ENCODE measurements at places on chromosomes 3 and 15.

- DNase-seq = no peak
These were observed 167.8 kb upstream of the TLE3 start for GRCh38 chr15:70265466-70265978.

DNA sequence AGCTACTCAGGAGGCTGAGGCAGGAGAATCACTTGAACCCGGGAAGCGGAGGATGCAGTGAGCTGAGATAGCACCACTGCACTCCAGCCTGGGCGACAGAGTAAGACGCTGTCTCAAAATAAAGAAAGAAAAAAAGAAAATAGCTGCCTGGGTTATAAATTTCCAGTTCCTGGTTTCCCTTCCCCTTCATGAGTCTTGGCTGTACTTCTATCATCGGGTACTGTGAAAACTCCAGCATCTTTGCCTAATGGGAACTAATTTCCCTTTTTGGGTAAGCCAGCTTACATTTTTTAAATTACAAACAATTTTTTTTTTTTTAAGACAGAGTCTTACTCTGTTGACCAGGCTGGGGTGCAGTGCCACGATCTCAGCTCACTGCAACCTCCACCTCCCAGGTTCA is 15.0 kb downstream of the DENND4A start:
- DNase-seq = no peak

DNA sequence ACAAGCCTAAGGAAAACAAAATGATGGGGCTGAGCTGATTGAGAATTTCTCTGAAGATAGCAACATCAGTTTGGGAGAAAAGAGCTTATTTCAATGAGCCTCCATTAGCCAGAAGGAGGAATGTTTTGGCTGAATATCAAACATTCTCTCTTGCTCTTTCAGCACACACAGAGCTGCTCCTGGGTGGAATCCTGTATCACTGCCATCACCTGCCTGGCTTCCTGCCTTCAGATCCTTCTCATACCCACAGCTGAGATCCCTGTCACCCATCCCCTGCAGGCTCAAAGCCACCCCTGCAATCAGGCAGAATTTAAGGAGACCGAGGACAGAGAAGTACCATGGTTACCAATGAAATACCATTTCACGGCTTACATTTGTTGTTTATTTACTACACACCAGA is 27.2 kb upstream of the SYN2 start:
- DNase-seq = no peak

DNA sequence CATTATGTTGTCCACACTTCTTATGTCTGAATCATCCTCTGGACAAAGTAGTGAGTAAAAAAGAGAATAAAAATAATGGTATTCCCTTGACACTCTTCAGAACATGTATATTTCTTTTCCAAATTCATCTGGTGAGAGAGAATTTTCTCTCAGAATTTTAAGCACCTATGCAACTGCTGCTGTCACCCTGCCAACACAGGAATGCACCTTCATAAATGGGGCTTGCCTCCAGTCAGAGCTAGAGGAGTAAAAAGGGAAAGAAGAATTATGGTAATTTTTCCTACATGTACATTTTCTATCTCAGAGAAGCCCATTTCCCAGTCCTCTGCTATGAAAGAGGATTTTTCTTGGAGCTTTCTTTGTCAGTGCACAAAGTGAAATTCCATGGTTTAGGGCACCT is 92.2 kb upstream of the ALCAM start:
- DNase-seq = no peak

- no peak for DNase-seq
These were observed 1081.5 kb downstream of the PLOD2 start for GRCh38 chr3:145079436-145079835.

DNA sequence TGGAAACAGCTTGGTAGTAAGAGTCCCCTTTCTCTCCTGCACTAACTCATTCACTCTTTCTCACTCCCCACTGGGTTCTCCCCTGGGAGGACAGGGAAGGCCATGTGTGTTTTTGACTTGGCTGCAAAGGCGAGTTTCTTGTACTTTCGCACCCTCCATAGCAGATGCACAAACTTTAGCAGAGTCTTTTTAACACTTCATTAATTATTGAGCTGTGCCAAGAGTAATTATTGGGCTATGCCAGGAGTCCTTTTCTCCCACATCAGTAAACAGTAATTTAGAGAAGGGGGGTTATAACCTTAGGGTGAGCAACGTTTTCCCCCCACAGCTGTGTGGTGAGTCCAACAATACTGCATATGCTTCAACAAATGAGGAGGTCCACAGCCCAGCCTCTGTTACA is 224.4 kb upstream of the ATP11B start:
- DNase-seq = no peak

DNA sequence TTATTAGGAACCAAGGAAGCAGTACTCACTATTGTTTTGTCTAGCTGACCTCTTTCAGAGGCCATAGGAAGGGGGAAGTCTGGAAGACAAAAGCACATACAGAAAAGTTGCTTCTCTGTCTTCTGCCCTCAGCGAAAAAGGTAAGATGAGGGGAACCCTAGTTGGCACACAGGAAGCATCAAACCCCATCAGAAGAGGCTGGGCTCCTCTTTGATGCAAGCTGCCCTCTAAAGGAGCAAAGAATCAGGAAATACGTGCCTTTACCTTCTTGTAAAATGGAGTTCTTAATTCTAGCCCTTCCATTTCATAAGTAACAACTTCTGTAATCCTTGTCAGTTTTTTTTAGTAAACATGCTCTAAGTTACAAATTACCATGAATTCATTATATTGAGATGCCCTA is 12.5 kb downstream of the SPINK8 start:
- DNase-seq = no peak

DNA sequence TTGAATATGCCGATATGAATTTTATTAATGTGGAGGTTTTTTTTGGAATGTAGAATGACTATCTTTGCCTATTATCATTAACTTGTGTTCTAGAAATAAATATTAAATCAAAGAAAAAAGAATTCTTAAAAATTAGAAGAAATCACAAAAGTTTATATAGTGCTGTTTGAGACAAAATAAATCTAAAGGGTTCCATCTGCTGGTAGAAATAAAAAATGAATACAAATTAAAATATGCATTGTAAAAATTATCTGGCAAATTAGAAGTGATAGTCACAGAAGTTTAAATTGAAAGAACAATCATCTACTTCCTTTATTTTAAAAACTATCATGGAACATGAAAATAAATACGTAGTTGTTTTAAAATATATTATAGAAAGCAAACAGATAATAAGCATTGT is 22.7 kb upstream of the ZBTB20 start:
- DNase-seq = no peak

- no peak for DNase-seq
These were observed 12.7 kb downstream of the FAM240A start for GRCh38 chr3:46624975-46625490.

- DNase-seq = no peak
These were observed 1.1 kb upstream of the BCL2L10 start for GRCh38 chr15:52113708-52114107.

DNA sequence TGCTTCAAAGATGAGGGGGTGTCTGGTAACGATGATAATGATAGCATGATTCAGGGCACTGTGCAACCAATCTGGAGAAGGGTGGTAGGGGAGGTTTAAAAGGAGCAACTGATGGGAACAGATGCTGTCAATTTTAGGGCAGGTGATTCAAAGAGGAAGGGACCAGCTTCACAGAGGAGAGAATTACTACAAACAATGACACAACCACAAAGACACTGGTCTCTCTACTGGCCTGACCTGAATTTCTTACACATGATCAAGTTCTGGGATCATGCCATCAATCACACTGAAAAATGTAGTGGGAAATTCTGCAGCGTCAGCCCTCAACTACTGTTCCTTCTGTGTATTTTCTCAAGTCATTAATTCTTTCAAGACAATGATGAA is 2.6 kb upstream of the CDV3 start:
- DNase-seq = no peak

- no peak for DNase-seq
These were observed 30.0 kb upstream of the PHLDB2 start for GRCh38 chr3:111829023-111829422.

- DNase-seq = no peak
These were observed 4.2 kb downstream of the CAPN3 start for GRCh38 chr15:42363487-42363886.

DNA sequence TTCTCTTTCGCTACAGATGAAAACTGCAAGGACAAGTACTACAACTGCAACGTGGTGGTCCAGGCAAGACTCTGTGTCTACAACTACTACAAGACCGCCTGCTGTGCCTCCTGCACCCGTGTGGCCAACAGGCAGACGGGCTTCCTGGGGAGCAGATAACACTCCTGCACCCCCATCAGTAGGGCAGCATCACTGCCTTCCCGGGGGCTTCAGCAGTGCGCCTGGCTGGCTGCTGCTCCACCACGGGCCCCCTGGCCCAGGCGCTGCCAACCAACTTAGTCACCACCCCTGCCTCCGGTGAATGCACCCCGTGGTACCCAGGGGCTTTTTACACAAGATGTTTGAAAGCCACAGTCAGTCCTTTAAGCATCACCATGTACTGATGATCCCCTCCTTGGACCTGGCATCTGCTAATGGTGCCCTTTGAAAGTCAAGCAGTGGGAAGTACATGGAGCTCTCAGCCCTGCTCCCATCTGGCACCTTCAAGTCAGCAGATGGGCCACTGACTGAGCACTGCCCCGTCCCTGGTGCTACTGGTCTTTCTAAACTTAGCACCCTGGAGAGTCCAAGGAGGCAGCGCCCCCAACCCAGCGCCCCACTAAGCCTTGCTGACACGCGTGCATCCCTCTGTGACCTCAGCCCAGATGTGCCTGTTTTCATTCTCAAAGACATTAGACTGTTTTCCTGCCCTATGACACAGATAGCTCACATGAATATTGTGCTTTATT is 33.0 kb upstream of the NR2E3 start:
- no peak for DNase-seq
